Lower leg skin (tissue), 4 donors: ENCODE measurements at places on chromosomes 1 and 21.

DNA sequence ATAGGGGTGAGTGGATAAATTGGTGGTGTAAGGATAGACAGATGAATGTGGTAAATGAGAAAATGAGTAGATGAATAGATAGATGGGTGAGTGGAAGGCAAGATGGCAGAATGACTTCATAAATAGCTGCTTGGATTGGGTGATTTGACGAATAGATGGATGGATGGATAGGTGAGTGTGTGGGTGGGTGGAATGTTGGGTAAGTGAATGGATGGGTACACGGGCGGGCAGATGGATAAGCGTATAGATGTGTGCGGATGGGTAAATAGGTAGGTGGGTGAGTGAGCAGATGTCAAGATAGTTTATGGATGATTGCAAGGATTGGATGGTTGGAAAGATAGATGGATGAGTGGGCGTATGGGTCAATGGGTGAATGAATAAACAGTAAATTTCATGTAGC is 59.3 kb downstream of the EPHB2 start:
- no peak for DNase-seq

- no peak for DNase-seq
These were observed 171.1 kb downstream of the PIGK start for GRCh38 chr1:77047978-77048614.

- peak; percentile 90 for DNase-seq
These were observed 681 bp downstream of the B4GALT2 start for GRCh38 chr1:43979528-43980254.

GRCh38 chr1:3796215-3797061 is at the start of gene LRRC47:
TSS of gene LRRC47 (minus strand) at chr1:3796498. CDS start at chr1:3796476, 22 bp downstream.
- peak; percentile 98 for DNase-seq

- DNase-seq, result no peak
These were observed 5.8 kb downstream of the INKA2 start for GRCh38 chr1:111733183-111733991.

DNA sequence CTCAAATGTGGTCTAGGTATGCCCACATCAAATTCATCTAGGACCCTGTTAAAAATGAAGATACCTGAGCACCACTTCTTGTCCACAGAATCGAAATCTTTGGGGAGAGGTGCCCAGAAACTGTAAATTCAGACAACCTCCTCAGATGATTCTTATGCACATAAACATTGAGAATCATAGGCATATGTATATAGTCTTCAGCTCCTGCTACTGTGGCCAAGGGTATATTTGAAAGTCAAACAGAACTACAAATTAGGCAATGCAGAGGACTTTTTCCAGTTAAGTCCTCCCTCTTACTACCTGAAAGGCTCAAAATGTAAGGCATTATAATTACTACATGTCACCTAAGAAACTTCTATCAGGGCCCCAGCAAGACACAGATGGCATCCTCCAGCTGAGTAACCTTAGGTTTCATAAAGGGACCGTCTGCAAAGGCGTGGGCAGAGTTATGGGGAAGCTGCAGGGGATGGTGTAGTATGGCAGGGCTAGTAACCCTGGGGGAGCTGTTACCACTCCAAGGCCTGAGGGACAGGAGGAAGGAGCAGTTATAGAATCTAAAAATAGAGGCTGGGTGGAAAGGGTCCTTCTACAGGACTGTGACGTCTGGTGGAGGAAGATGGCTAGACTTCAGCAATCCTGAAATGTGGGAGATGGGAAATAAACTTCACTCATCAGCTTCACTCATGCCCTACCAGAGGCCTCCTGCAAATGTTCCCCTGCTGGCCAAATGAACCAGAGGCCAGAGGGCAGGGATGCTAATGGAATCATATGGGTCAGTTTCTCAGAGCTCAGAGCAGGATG is 46.3 kb downstream of the DAB1 start:
- DNase-seq, result no peak

- DNase-seq, result no peak
These were observed 31.6 kb upstream of the KIF1B start for GRCh38 chr1:10178597-10179405.

DNA sequence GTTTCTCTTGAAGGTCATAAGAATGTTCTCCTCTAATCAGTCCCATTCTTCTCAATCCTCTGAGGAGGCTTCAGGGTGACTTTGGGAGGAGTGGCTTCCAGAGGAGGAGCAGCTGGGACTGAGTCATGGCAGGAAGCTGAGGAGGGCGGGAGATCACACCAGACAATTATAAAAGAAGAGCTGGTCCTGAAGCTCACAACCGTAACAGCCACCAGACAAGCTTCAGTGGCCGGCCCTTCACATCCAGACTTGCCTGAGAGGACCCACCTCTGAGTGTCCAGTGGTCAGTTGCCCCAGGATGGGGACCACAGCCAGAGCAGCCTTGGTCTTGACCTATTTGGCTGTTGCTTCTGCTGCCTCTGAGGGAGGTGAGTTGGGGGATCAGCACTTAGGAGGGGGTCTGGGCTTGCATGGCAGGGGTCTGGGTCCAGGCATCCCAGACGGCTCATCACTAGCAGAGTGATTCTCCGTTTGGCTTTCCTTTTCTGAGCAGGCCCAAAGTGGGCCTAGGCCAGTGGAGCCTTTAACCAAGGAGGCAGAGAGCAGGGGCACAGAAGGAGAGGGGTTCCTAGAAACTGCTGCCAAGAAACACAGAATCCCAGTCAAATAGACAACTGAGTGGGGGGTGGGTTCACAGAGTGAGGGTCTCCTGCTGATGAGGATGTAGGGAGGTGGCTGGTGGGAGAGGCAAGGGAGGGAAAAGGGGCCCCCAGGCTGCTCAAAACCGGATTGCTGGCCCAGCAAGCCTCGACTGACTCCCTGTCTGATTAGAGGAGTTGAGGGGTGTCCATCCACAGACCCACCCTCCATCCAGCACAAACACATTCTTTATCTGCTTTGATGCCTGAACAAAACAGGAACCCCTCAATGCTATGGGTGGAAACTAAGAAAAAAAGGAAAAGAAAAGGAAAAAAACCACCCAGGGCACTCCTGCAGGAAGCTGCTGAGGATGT is at the start of gene ECM1:
Gene ECM1 (plus strand): TSS at position 198 of the 953 bp plus-strand sequence. CDS start 101 bp downstream, at position 299.
- DNase-seq, result peak; percentile 94

GRCh38 chr1:91919962-91920361 is 29.2 kb upstream of the BRDT start:
- DNase-seq, result peak; percentile 60

DNA sequence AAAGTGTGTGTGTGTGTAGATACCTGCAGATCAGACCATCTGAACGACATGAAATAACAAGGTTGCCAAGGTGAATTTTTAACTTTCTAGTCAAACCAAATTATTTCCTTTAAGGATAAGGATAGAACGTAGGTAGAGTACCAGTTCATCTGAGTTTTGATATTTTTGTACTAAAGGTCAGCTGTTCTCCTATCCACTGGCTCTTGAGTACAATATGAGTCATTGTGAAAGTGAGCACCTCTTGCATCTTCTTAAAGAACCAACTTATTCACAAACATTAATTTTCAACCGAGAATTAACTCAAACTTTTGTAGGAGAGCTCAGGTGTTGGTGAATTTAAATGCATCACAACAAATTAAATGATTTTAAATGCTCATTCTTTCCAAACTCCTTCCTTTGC is 71.5 kb downstream of the IFI44 start:
- DNase-seq, result no peak

DNA sequence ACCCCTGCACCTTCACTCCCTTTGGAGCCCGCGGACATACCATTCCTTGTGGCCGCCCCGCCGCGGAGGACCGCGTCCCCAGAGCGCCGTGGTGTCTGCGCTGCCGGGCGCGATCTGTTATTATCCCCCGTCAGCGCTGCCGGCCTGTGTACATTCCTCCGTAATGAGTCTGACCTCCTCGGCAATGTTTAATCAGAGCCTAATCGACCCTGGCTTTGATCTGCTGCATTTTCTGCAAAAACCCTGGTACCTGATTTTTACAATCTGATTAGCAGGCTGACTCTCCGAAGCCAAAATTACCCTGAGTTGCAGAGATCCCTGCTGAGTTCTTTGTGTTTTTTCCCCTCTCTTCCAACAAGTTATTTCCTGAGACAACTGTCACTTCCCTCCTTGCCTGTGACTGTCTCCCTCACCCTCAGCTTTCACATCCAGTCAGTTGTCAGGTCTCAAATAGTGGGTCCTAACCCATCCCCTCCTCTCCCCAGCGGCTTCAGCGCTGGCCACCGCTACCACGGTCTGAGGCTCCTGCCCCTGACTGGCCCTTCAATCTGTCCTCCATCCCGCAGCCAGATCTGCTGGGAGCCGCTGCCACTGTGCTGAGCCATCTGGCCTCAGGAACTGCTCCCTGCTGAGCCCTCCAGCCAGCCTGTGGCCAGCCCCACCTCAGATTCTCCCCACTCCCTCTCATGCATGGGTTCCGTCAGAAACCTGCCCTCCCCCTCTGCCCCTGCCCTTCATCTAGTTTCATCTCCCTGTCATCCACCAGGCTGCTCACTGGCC is 53.5 kb downstream of the GLIS1 start:
- no peak for DNase-seq

DNA sequence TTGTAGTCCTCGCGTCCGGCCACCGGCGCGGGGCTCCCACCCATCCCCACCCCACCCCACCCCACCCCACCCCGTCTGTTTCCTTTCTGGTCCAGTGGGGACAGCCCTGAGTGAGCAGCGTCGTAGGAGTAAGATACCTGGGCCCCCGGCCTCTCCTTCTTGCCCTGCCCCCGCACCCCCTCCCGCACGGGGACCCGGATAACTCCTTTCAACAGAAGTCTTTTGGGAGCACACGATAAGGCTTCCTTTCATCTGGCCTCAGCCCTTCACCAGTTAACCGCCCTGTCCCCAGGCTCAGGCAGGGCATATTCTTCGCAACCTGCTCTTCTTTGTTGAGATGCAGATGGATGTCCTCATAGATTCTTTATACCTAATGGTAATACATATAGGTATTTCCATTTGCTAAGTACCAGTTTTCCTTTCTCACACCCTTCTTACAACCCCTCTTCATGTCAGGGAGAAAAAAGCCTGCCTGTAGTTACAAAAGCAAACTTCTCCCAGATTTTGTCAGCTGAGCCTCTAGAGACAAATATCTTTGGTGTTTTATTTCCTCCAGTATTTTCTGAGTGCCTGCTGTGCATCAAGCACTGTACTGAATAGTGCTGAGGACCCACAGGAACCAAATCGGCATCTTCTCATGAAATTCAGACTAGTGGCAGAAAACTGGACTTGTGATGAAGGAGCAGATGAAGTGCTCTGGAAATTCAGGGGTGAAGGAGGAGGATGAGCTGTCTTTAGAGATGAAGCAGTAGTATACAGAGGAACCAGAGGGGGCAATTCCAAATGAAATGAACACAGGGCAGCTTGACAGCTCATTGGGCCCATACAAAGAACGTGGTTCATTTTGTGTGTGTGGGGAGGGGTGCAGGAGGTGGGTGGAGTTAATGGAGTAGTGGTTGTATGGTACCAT is 33.6 kb downstream of the SLC2A1 start:
- DNase-seq, result peak; percentile 90

DNA sequence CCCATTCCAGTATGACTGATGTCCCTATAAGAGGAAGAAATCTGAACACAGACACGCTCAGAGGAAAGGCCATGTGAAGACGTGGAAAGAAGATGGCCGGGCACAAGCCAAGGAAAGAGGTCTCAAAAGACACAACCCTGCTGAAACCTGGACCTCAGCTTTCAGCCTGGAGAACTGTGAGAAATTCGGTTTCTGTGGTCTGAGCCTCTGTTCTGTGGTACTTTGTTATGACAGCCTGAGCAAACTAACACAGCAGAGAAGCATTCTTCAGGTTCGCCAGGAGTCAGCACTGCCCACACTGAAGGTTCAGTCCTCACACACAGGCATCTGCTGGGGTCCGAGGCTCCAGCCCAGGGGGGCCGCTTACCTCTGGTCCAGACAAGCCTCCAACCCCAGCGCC is 37.7 kb downstream of the SEC16B start:
- no peak for DNase-seq

DNA sequence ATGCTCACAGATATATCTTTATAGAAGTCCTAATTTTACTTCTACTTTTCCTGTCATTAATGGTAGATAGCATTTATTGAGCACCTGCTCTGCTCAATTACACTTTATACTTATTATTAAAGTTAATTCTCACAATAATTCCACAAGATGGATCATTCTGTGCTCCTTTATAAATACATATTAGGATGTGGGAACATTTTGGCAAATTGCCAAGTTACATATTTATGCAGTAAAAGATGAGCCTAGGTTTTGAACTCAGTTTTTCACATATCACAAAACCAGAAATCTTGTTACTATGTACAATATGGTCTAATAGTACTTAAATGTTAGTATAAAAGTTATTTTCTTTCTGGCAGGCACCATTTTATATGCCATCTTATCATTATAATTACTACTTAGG is 895.0 kb upstream of the B3GALT2 start:
- DNase-seq, result no peak

DNA sequence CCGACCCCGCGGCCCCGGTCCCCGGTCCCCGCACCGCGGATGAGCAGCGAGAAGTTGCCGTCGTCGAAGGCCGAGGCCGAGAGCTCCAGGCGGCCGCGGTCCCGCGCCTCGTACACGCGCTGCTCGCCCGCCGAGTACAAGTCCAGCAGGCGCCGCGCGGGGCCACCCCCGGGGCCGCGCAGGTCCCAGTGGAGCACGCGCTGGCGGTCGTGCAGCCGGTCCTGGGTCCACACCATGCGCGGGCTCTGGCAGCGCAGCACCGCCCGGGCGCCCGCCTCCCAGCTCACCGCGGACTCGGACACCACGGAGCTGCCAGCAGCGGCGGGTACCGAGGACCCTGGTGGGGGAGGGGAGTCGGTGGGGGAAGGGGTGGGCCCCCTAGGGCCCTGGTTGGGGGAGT is 2.9 kb downstream of the MXRA8 start:
- no peak for DNase-seq
